Subcutaneous adipose tissue (tissue), 4 donors: ENCODE measurements at places on chromosomes 4 and X. TPM values are rescaled to one million over a fixed set of nuclear protein-coding genes. Genes with fewer than 3 reads are reported as not detected.

Gene FDCSP
- total RNA-seq = not detected

Gene CFAP299
- not detected for total RNA-seq

Gene NPY2R
- total RNA-seq = 0.34 TPM

Gene LSM6
- 59.7 TPM for total RNA-seq
